ENCODE measurements at places on chromosomes 5 and 9.

- DNase-seq: no peak
Observed at GRCh38 chr9:2545881-2546490, 75.6 kb upstream of the VLDLR start.

DNA sequence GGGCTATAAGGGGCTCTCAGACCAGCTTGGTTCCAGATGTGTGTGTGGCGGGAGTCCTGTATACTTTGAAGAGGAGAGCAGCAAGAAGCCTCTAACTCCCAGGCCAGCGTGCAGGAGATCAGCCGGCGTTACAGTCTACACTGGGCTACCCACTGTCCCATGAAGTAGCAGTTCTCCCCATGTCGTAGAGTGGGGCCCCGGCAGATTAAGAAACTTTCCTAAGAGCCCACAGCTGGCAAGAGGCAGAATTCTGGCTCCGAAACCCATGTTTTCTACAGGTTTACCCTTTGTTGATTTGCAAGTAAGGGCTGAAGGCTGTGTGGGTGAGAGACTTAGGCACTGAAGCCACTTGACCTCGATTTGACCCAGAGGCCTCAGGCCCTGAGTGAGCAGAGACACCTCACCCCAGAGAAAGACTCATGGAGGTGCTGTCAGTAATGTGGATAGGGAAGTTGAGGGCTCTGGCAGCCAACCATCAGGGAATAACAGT, 881 bp upstream of the B4GALT1 start:
- DNase-seq: peak; percentile 72

GRCh38 chr5:100434815-100435214, 100.4 kb upstream of the FAM174A start:
- DNase-seq: peak; percentile 22

GRCh38 chr9:89481538-89481915, 16.4 kb downstream of the SEMA4D start:
- no peak for DNase-seq

DNA sequence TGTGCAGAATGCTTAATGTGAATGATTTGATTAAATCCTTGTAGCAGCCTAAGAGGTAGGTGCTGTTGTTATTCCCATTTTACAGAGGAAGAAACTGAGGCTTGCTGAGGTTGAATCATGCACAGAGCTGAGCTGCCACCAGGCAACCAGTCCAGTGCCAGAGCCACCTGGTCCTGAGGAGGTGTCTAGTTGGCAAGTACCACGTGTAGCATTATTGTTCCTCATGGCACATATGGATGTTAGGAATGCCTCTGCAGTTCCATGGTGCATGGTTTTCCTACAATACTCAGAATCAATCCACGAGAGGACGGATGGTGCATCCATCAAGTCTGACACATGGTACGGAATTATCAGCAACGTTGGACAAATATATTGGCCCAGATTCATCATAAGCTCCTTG, 8.9 kb downstream of the UBE2QL1 start:
- DNase-seq: no peak

DNA sequence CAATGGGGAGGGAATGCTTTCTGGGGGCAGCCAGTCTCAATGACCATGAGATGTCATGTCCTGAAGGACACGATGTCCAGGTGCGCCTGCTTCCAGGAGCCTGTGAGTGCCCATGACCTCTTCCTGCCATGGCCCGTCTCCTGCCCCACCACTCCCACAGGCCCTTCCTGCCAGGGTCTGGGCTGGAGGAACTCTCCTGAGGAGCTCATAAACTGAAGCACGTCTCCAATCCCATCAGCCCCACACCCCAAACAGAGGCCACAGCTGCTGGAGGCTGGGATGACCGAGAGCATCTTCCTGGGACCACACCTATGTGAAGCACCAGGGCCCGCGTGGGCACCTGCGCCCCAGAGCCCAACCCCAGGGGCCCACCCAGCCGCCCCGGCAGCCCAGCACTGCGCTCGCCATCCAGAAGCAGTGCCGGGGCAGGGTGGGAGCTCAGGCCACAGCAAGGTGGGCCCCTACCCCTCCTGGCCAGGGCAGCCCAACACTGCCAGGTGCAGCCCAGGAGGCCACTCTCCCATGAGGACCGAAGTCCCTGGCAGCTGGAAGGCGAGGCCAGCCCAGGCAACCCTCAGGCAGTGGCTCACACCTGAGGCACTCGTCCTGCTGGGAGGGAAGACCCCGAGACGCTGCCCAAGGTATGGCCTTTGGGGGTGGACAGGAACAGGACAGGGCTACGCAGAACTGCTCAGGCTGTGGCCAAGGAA, 53.9 kb upstream of the UBAC1 start:
- no peak for DNase-seq

DNA sequence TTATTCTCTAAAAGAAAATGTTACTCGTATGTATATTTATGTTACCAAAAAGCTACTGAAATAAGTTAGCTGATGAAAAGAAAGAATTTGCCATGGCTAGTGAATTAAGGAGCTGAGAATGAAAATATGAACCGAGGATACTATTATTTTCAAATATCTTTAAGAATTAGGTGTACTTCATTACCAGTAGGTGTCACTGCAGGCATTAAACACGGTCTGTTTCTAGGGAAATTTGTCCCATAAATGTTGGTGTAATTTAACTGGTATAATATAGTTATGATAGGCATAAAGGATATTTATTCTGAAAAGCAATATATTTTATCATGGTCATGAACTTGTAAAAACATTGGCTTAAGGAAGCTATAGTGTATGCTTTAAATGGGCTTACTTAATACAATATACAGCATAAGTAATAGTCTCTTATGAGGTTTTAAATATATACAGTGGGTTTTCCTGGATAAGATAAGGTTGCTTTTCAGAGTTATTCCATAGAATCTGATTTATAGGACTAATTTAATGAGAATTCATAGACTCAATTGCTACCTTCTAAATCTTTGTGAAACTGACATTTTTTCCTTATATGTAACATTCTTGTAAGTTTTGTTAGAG, 72.4 kb upstream of the MPDZ start:
- peak; percentile 28 for DNase-seq

Data from suppressor macrophage treated with lipopolysaccharide for 1 hour (primary cell).